Tibial nerve (tissue), 4 donors: ENCODE measurements at places on chromosomes 1 and 21. TPM values are rescaled to one million over a fixed set of nuclear protein-coding genes. Genes with fewer than 3 reads are reported as not detected.
A peak's percentile ranks its signal among the peaks of the same experiment; 100 is the strongest.

DNA sequence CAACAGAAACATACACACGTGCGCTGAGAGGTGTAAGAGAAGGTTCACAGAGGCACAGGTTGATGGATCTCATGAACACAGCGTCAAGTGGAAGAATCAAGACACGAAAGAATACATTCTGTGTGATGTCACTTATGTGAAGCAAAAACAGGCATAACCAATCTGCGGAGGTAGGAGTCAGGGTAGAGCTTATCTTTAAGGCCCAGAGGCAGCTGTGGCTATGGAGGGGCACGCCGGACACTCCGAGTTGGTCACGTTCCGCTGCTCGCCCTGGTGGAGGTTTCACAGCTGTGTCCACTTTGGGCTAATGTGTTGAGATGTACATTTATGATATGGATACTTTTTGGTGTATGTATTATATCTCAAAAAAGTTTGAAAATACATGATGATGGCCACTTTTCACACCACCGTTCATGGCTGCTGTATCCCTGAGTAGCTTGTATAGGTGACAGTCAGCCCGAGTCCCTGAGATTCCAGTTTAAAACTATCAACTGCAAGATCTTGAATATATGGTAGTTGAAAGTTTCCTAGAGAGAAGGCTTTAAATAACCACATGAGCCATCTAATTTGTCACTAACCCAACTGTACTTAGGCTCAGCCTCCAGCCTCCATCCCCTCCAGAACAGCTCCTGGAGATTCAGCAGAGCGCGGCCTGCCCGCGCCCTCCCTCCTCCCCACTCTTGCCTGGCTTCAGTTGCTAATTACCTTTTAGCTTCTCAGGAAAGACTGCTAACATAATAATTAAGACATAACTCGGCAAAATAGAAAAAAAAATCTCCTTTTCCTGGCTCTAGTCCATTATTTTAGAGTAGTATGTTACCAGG is 6.7 kb upstream of the ADARB1 start:
- no peak overlapping the region for H3K27ac ChIP-seq
- peaks cover 9% of the 10 kb centered on the region for H3K36me3 ChIP-seq
- no peak for DNase-seq
- H3K4me1 ChIP-seq, result no peaks in the 10 kb centered on the region
- no peaks in the 10 kb centered on the region for H3K27me3 ChIP-seq

Gene TRIM17
- total RNA-seq, result not detected

DNA sequence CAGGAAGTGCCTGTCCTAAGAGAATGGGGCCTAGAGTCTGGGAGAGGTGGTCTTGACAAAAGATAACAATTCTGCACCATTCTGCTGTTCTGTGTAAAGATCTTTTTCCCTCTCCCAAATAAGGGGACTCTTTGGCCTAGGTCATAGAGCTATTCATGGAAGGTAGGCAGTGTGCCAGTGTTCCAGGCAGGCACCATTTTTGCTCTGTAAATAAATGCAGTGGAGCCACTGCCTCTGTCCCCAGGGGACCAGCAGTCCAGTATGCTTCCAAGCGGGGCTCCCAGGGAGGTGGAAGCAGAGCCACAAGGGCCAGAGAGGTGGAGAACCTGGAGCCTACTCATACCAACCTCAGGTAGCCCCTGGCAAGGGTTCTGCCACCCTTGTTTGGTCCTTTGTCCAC is 25.9 kb downstream of the KCNA2 start:
- DNase-seq, result no peak
- H3K36me3 ChIP-seq, result no peaks in the 10 kb centered on the region
- peaks cover 9% of the 10 kb centered on the region for H3K4me1 ChIP-seq

- DNase-seq, result no peak
- no peak overlapping the region for H3K27ac ChIP-seq
- H3K36me3 ChIP-seq, result no peaks in the 10 kb centered on the region
- H3K27me3 ChIP-seq, result no peaks in the 10 kb centered on the region
- H3K4me1 ChIP-seq, result no peaks in the 10 kb centered on the region
Measured at GRCh38 chr1:190478149-190479049, 735 bp upstream of the BRINP3 start.

DNA sequence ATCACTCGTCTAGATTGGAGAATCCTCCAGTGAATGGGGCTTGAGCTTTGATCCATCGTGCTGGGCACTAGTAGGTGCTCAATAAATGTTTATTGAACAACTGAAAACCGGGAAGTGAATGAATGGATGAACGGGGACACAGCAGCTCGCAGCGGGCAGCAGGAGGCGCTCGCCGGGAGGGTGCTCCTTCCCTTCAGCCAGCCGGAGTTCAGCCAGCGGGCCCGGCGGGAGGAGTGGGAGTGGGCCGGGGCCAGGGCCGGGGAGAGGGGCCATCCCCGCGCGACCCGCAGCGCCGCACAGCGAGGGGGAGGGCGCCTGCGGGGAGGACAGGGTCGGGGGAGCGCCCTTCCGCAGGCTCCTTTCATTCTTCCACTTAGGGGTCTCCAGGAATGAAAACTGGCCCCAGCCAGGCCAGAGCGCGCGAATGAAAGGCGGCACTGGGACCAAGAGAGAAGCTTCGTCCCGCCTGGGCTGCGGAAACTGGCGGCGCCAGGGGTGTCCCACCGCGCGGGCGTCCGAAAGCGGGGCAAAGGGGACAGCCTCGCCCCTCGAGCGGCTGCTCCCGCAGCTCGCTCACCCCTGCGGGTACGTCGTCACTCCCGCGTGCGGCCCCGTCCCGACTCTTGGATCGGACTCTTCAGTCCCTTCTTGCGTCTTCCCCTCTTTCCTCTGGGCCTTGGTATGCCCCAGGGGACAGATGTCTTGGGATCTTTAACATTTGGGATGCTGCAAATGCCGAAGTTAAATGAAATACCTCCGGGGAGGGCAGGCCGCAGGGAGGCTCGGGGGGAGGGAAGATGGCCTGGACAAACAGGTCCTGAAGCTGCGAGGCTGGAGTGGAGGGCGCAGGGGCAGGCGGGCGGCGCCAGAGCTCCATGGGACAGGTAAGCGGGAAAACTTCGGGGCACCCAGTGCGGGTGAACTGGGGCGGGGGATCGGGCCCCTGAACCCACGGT is 3.6 kb upstream of the INAVA start:
- DNase-seq, result no peak
- no peaks in the 10 kb centered on the region for H3K27me3 ChIP-seq
- peak overlapping the region; percentile 47 for H3K4me3 ChIP-seq

Gene PCSK9
- 1.2 TPM for total RNA-seq

- no peaks in the 10 kb centered on the region for H3K27me3 ChIP-seq
- peaks cover 9% of the 10 kb centered on the region for H3K4me1 ChIP-seq
- peak overlapping the region; percentile 87 for H3K4me3 ChIP-seq
- H3K36me3 ChIP-seq, result peaks cover 17% of the 10 kb centered on the region
- H3K27ac ChIP-seq, result peak overlapping the region; percentile 99
Measured at GRCh38 chr1:162562470-162562828, 927 bp downstream of the UAP1 start.

DNA sequence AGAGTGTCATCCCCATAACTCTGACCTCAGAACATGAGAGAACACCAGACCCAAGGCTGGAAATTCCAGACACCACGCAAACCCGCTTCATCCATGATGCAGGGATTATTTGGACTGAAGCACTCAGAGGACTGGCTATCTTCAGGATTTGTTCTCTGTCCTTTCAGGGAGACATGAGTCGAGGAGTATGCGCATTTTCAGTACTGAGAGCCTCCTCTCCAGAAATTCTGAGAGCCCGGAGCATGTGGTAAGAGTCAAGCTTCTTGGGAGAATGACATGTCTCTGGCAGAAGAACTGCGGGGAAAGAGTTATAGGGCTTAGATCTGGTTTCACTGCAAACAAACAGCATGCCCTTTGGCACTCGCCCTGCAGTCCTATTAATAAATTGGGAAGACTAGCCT is 6.9 kb downstream of the LAX1 start:
- peaks cover 8% of the 10 kb centered on the region for H3K4me1 ChIP-seq
- H3K36me3 ChIP-seq, result no peaks in the 10 kb centered on the region
- H3K27me3 ChIP-seq, result no peaks in the 10 kb centered on the region

GRCh38 chr1:68497358-68497698 is 446 bp upstream of the DEPDC1 start:
- H3K36me3 ChIP-seq, result no peaks in the 10 kb centered on the region
- H3K4me1 ChIP-seq, result peaks cover 8% of the 10 kb centered on the region
- H3K27ac ChIP-seq, result peak overlapping the region; percentile 73
